ENCODE measurements at places on chromosomes 16 and 17.

DNA sequence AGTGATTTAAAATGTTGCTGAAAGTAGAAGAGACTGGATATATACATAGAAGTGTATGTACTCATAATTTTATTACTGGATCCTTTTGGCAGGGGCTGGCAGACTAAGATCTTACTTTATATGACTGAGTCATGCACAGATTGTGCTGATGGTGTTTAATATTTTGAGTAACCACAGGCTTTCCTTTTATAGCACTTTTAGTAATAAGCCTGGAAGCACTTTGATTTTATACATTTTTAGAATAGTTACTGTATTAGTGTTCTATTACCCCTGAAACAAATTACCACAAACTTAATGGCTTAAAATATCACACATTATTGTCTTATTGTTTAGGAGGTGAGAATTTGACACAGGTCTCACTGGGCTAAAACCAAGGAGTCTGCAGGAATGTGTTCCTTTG is 113.4 kb upstream of the CDH8 start:
- no peak for DNase-seq

DNA sequence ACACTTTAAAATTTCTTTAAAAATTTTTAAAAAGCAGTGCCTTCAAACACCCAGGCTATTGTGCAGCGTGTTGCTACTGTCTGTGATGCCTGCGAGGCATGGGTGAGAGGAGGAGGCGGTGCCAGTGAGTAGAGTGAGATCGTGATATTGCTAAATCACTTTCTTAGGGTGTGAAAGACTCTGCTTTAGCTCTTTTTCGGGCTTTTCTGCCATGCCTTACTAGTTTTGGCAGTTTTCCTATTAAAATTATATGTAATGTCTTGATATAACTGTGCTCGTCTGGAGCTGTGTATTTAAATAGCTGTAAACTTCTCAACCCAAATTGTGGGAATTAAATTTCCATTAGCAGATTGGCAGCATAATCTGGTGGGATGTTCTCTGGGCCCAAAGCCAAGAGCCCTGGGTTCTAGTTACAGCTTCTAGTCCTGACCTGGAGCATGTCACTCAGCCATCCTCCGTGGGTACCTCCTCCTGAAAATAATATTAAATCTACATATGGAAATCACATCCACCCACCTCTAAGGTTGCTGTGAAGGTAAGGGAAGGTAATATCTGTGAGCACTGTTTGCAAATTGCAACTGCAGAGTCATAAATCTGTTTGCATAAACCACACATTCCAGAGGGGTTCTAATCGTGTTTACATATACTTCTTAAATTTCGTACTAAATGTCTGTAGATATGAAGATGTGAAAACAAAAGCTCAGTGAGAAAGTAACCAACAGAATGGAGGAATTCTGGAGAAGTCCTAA is 264.3 kb upstream of the CACNG5 start:
- DNase-seq = no peak

GRCh38 chr17:42325026-42325425 is 36.7 kb downstream of the STAT5A start:
- no peak for DNase-seq

DNA sequence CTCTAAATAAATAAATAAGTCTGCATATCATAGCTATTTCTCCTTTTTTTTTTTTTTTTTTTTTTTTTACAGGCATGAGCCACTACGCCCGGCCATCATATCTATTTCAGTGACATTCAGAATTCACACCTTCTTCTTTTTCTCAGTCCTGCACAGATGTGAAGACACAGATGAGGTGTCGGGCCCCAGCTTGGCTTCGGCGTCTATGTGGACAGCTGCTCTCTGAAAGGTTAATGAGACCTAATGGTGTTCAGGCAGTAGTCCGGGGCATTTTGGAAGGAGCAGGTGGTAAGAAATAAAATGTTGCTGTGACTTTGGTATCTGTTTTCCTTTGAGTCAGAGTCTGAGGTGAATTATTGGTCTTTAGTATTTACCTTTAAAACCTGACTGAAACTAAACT is 23.6 kb downstream of the TANGO6 start:
- DNase-seq = no peak

DNA sequence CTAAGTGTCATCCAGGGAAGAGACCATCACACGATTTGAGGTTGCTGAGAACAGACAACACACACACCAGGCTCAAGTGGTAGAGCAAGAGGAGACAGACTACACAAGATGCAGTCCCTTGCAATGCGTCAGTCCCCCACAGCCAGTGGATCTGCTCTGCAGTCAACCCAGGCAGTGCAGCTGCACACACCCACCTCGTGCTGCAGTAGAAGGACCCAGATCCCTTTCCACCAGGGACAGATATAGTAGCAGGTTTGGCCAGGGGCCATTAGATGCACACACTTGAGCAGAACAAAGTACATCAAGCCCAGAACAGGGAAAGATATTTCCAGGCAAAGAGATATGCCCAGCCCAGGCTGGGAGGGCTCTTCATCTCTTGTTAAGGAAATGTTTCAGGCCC is 112.9 kb downstream of the GRIN2A start:
- DNase-seq = no peak

DNA sequence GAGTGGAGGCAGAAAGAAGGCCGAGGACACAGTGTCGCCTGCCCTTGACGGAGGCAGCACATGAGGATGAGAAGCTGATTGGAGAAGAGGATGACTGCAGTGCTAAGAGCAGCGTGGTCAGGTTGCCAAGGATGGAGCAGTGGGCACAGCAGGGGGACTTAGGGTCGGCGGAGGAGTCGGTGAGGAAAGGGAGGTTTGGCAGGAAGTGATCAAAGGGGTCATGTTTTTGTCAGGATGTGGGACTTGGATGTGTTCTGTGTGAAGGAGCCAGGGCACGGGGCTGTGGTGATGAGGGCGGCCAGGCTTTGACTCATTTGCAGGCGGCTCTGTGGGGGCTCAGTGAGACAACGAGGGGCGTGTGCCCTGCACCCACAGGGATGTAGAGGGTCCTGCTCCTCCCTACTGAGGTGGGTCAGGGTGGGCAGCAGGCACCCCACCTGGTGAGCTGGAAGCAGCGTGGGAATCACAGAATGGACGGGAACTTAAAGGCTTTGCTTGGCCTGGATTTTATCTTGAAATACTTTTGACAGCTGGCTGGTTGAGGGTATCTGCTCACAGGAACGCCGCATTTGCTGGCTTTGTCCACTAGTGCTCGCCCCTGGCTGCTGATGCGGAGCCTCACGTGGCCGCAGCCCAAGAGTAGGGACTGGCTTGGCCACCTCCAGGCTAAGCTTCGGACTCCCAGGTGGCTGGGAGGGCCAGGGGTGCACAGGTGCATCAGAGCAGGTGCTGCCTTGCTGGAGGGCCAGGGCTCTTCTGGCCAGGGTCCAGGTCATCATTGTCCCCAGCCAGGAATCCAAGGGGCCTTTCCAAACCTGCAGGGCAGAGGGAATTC is 6.0 kb downstream of the MPG start:
- no peak for DNase-seq

- DNase-seq = no peak
These were observed 320.8 kb downstream of the XYLT1 start for GRCh38 chr16:17149904-17150483.

DNA sequence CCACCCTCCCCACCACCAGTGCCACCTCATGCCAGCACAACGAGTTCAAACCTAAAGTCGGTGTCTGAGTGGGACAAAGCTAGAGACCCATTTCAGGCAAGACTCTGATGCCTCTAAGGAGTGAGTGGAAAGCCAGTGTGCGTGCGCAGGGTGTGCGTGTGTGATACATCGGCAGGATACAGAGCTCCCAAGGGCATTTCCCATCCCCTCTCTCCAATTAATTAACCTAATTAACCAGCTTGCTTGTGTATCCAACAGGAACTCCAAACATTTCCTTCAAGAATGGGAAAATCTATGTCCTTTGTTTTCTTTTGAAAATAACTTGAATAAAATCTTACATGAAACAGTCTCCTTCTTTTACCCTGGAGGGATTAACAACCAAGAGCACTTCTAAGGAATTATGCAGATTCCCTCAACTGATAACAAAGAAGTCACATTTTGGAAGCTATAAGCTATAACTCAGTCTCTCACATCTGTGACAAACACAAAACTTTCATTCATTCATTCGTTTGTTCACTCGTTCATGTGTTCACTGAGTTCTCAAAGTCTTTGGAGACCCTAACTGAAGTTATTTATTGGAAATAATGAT is 9.9 kb downstream of the ATPAF2 start:
- no peak for DNase-seq

DNA sequence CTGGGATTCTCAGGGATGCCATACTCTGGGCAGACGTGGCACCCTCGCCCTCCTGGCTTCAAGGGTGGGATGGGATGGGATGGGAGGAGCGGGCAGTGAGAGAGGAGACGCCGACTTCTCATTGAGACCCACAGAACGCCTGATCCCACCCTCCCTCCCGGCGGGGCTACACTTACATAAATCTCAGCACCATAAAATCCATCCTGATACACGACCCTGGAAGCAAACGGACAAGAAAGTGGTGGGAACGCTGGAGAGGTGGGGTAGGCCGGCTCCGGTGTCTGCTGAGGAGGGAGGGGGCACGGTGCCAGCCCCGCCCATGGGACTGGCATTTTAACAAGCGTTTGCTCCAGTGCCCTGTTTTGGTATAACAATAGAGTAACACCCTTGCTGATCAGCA is 21.9 kb downstream of the ENGASE start:
- no peak for DNase-seq

- DNase-seq = no peak
These were observed 761.6 kb upstream of the RBFOX1 start for GRCh38 chr16:6571044-6571443.

GRCh38 chr17:37116671-37117185 is 168.0 kb downstream of the AATF start:
- no peak for DNase-seq

- no peak for DNase-seq
These were observed 49.9 kb downstream of the ADCY7 start for GRCh38 chr16:50316102-50316847.

DNA sequence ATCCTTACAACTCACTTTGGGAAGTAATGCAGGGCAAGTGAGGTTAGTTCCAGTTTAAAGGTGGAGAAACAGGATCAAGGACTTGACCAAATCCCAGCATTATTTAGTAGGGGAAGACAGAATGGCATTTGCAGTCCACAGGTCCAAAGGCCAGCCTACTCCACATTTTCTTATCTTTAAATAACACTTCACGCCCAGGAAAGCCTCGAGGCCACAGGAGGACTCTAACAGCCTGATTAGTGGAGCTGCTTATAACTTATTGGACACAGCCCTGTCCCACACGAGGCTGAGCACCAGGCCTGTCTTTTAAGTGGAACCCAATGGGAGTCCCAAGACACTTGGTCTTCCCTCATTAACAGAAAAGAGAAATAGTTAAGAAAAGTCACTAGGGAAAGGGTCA is 12.1 kb upstream of the HYDIN start:
- DNase-seq = no peak

- DNase-seq = no peak
These were observed 92.2 kb downstream of the IRX3 start for GRCh38 chr16:54194334-54194743.

DNA sequence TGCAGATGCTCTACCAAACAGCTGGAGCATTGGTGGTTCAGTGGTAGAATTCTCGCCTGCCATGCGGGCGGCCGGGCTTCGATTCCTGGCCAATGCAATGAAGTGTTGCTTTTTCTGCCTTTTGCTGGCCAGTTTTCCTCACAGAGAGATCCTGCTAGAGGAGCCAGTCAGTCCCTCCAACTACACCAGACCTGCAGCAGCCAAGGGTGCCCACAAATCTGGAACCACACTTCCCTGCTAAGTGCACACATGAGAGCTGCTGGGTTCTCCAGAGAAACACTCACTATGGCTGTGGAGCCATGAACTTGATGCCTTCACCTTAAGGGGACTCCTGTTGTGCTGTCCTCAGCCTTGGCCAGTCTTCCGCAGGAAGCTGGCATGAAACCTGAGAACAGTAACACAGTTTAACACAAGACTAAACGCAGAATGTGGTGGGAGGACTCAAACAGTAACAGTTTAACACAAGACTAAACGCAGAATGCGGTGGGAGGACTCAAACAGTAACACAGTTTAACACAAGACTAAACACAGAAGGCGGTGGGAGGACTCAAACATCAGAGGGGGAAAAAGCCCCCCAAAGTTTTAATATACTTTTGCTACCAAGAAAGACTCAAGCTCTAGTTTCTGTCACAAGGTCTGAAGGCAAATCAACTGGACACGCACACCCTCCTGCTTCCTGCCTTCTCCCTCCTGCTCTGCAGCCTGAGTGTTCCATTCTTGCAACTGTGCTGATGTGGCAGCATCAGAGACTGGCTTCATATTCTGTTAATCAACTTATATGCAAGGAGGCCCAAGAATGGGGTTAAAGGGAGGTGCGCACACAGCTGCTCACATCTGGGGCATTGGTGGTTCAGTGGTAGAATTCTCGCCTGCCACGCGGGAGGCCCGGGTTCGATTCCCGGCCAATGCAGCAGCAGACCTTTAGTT is 12.0 kb downstream of the VAC14 start:
- DNase-seq = no peak

DNA sequence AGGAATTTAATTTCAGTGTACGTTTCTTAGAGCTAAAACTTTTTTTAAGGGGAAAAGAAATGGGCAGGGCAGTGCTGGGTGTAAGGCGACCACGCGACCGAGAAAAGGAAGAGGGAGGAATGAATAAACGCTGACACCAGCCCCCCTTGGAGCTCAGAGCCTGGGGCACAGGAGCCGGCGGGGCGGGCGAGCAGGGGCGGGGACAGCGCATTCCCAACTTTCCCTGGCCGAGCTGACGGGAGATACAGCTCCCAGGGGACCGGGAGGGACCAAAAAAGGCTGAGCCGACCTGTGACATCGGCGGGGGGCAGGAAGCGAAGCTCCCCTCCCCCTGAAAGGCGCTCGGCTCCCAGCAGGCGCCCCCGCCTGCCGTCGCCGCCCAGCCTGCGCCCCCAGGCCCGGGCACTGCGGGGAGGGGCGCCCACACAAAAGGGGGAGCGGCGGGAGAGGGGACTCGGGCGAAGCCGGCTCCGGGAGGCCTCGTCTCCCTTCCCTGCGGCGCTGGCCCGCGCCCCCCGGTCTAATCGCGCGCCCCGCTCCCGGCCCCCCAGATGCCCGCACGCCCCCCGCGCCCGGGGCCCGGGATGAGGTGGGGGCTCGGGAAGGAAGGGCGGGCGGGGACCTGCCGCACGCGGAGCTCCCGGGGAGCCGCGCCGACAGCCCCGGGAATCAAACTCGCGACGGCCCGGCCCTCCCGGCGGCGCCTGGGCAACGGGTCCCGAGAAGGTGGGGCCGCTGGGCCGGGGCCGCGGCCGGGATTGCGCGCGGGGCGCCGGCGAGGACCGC is 622 bp downstream of the CUEDC1 start:
- no peak for DNase-seq

DNA sequence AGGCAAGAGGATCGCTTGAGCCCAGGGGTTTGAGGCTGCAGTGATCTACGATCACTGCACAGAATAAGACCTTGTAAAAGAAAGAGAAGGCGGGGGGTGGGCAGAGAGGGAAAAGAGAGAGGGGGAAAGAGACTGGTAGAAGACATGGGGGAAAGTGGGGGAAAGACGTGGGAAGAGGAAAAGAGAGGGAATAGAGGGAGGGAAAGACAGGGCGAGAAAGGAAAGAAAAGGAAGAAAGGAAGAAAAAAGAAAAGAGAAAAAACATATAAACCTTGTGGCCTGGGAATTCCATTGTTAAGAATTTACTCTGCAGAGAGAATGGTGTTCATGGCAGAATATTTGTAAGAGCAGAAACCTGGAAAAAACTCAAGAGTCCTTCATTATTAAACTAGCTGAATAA is 120.4 kb downstream of the RMI2 start:
- DNase-seq = no peak
